Astrocyte (in vitro differentiated cells and primary cell): ENCODE measurements at places on chromosomes 3 and 15. TPM values are rescaled to one million over a fixed set of nuclear protein-coding genes. Genes with fewer than 3 reads are reported as not detected.
A peak's percentile ranks its signal among the peaks of the same experiment; 100 is the strongest.

GRCh38 chr3:114711321-114711886 lies 417.6 kb downstream of the TIGIT start:
- DNase-seq, result no peak
- H3K27ac ChIP-seq, result no peak overlapping the region
- H3K4me3 ChIP-seq, result no peak overlapping the region
- no peaks in the 10 kb centered on the region for H3K27me3 ChIP-seq

DNA sequence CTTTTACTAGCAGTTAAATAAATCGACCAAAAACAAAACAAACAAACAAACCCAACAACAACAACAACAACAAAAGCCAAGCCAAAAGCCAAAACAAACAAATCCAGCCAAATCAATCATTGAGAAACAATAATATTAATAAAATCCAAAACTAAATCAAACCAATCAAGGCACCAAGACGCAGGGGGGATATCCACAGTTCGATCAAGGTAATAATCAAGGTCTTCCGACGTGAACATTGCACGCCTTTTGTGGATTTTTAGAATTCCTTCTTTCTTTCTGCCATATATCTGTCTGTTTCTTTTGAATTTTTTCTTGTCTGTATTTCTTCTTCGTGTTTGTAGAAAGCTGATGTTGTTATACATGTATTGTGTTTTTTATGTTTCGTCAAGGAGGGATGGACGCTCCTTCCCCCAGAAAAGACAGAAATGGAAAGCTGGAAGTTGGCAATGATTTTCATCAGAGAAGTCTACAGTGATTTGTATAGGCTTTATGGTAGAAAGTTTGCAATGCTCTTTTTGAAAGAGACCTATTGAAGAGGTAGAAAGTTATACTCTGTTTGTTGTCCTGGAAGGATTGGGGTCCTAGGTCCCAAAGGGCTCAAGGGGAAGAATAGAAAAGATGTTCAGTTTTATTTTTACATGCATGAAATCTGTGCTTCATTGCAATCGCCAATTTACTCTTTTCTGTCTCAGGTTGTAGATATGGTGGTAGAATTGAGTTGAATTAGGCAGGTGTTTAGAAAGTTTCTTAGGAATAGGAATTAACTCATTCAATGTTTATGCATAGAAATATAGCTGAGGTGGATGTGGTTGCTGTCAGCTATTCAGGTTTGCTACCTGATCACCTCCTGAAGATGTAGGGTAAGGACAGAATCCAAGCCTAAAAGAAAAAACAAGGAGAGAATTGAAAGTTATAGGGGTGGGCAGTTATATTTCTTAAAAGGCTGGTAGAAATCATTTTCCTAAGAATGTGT lies 1.2 kb downstream of the ARPP21 start:
- no peak overlapping the region for H3K27ac ChIP-seq
- no peaks in the 10 kb centered on the region for H3K36me3 ChIP-seq
- DNase-seq, result no peak
- peaks cover 10% of the 10 kb centered on the region for H3K27me3 ChIP-seq
- peak overlapping the region; percentile 69 for H3K4me3 ChIP-seq

DNA sequence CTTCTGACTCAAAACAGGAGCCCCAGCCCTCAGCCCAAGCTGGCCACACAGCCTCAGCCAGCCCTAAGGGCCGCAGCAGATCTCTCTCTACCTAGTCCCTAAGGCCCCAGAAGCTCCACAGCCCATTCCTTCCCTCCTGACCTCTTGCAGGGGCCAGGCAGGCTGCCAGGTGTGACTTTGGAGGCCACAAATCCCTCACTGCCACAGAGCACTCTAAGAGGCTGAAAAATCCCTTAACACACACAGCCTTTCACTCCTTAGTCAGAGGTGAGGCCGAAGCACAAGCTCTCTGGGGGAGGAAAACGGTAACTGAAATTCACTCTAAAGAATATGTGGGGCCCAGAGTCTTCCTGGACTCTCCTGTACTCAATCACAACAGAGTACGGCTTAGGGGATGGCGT lies 23.3 kb downstream of the LRRC2 start:
- peaks cover 13% of the 10 kb centered on the region for H3K4me1 ChIP-seq
- H3K27ac ChIP-seq, result peak overlapping the region; percentile 3
- H3K4me3 ChIP-seq, result no peak overlapping the region
- no peak for DNase-seq
- H3K36me3 ChIP-seq, result no peaks in the 10 kb centered on the region
- no peaks in the 10 kb centered on the region for H3K27me3 ChIP-seq

DNA sequence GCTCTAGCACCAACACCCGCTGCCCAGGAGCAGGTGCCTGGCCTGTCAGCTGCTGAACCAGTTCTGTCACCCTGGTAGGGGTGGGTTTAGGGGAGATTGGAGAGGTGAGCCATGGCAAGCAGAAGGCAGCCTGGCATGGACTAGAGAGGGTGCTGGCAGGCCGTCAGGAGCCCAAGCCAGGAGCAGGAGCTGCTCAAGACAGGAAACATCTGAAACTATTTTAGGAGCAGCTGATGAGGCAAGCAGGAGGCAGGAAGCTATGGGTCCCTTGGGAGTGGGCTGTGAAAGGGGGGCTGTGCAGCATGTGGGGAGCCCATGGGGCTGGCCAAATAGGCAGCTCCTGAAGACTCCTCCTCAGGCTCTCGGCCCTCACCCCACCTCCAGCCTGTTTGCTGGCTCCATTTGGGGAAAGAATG lies 2.3 kb downstream of the INKA1 start:
- H3K27ac ChIP-seq, result no peak overlapping the region
- H3K36me3 ChIP-seq, result no peaks in the 10 kb centered on the region
- no peak for DNase-seq

GRCh38 chr15:34725556-34725955 lies 29.2 kb downstream of the GJD2 start:
- H3K36me3 ChIP-seq, result no peaks in the 10 kb centered on the region
- peak; percentile 24 for DNase-seq
- H3K27me3 ChIP-seq, result peaks cover 5% of the 10 kb centered on the region

GRCh38 chr3:135448520-135448919 lies 517.0 kb upstream of the PPP2R3A start:
- no peaks in the 10 kb centered on the region for H3K4me1 ChIP-seq
- no peak overlapping the region for H3K27ac ChIP-seq

DNA sequence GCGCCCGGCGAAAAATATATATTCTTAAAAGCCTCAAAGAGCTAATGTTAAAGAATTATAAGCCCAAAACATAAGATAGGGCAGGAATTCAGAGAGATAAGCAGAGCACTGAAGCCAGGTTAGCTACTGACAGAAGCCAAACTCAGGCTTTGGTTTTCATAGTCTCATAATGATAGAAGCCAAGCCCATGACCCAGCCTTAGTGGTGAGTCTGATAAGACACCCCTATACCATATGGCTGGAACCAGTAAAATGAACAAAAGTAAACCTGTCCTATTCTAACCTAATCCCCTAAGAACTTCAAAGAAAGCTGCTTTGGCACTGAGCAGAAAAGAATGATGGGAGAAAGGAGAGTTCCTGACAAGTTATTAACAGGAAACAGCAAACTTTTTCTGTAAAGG lies 25.9 kb downstream of the MYO9A start:
- H3K27ac ChIP-seq, result no peak overlapping the region
- no peak overlapping the region for H3K4me3 ChIP-seq
- no peak for DNase-seq

DNA sequence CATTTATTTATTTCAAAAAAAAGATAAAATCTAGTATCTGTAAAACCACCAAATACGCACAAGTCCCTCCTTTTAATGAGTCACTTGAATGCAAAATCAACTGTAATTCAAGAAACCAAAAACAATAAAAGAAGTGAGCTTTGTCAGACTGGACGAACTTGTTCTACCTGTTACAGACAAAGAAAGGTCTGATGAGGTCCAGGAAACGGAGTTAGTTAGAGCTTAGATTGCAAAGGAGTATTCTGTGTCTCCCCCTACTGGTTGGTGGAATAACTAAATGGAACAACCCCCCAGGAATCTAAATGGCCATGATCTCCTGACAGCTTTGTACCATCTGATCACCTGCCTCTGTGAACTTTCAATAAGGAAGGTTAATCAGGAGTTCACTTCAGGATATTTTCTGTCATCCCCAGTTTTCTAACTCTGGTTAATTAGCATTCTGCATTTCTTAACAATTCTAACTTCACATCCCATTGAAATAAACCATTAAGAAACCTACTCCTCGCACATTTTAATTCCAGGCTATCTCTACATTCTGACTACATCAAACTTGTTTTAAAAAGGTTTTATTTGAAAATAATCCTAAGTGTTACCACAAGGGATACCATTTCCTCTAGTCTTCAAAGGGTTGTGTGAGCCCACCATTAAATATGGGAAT lies 333.0 kb upstream of the SATB1 start:
- no peaks in the 10 kb centered on the region for H3K36me3 ChIP-seq
- no peaks in the 10 kb centered on the region for H3K27me3 ChIP-seq
- DNase-seq, result no peak
- H3K4me1 ChIP-seq, result no peaks in the 10 kb centered on the region
- H3K4me3 ChIP-seq, result no peak overlapping the region
- no peak overlapping the region for H3K27ac ChIP-seq

GRCh38 chr3:141452773-141453172 lies 34.1 kb upstream of the RASA2 start:
- no peak overlapping the region for H3K4me3 ChIP-seq
- peaks cover 24% of the 10 kb centered on the region for H3K4me1 ChIP-seq
- H3K27ac ChIP-seq, result no peak overlapping the region
- no peaks in the 10 kb centered on the region for H3K27me3 ChIP-seq

DNA sequence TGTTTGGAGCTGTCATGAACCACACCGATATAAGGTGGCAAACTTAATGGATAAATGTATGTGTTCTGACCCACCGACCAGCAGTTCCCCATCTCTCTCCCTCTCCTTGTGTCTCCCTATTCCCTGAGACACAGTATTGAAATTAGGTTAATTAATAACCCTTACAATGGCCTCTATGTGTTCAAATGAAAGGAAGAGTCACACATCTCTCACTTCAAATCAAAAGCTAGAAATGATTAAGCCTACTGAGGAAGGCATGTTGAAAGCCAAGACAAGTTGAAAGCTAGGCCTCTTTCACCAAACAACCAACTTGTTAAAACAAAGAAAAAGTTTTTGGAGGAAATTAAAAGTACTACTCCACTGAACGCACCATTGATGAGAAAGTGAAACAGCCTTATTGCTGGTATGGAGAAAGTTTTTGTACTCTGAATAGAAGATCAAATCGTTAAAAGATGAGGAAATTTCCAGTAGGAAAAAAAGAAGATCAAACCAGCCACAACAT lies 15.0 kb downstream of the ATR start:
- no peaks in the 10 kb centered on the region for H3K4me1 ChIP-seq
- H3K4me3 ChIP-seq, result no peak overlapping the region
- peaks cover 25% of the 10 kb centered on the region for H3K36me3 ChIP-seq
- no peak for DNase-seq
- H3K27ac ChIP-seq, result no peak overlapping the region

GRCh38 chr3:23567917-23568316 lies 237.8 kb upstream of the UBE2E1 start:
- H3K36me3 ChIP-seq, result no peaks in the 10 kb centered on the region
- H3K4me3 ChIP-seq, result no peak overlapping the region
- H3K27me3 ChIP-seq, result no peaks in the 10 kb centered on the region

DNA sequence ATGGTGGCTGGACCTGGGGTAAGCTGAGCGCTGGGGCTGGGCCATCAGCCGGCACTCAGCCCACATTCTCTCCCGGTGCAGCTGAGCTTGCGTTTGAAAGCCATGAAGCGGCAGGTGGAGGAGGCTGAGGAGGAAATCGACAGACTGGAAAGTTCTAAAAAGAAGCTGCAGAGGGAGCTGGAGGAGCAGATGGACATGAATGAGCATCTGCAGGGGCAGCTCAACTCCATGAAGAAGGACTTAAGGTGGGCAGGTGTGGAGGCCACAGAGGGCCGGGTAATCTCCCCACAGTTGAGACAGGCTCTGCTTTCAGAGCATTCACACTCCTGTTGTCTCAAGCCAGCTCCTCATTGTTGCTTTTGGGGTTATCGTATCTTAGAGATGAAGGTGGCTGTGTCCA lies 45.7 kb upstream of the MYZAP start:
- H3K4me1 ChIP-seq, result peaks cover 7% of the 10 kb centered on the region
- no peak overlapping the region for H3K27ac ChIP-seq

GFM1 gene
- total RNA-seq, result 32.6 and 37.6 TPM in 2 replicates

LMAN1L gene
- total RNA-seq, result 0.32 TPM in 1 of 2 replicates, not detected in the other

EPHA3 gene
- 5.0 and 6.9 TPM in 2 replicates for total RNA-seq

NMB gene
- total RNA-seq, result 6.1 and 6.4 TPM in 2 replicates

HRG gene
- not detected in 2 replicates for total RNA-seq

CNTN4 gene
- total RNA-seq, result not detected in 2 replicates
